ENCODE measurements at places on chromosomes 1 and 21.
A peak's percentile ranks its signal among the peaks of the same experiment; 100 is the strongest.

GRCh38 chr1:104132382-104132973, 382.8 kb downstream of the AMY1C start:
- DNase-seq: no peak

GRCh38 chr1:229204921-229205777, 65.8 kb upstream of the RAB4A start:
- DNase-seq: no peak

DNA sequence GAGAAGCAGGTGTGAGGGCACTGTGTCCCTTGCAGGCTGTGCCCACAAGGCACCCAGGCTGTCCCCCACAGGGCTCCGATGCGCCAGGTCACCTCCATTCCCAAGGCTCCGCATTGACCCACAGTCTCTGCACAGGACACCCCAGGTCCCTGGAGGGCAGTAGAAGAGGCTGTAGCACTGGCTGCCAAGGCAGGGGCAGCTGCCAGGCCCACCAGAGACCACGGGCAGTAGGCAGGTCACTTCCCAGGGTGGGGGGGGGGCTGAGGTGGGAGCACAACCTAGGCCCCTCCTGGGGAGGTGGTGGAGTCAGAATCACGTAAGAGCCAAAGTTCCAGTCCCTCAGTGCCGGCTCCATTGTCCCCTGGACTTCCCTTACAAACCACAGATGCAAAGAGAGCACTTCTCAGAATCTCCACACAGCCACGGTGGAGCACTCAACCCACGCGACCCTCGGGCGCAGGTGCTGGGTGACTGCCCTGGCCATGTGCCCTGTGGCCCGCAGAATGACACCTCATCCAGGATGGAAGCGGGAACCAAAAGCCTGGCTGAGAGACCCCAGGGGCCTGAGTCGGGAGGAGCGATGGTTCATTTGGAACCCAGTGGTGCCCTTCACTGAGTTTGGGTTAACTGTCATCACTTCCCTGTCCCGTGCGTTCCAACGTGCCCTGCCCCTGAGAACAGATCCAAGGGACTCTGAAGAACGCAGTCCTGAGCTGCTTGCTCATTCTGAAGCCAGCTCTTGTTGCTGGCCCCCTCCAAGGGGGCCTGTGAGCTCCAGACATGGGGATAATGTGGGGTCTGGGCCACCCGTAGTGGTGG, 69.7 kb upstream of the PDE9A start:
- no peak for DNase-seq

GRCh38 chr1:214552174-214552608, 789 bp upstream of the PTPN14 start:
- peak; percentile 62 for DNase-seq

DNA sequence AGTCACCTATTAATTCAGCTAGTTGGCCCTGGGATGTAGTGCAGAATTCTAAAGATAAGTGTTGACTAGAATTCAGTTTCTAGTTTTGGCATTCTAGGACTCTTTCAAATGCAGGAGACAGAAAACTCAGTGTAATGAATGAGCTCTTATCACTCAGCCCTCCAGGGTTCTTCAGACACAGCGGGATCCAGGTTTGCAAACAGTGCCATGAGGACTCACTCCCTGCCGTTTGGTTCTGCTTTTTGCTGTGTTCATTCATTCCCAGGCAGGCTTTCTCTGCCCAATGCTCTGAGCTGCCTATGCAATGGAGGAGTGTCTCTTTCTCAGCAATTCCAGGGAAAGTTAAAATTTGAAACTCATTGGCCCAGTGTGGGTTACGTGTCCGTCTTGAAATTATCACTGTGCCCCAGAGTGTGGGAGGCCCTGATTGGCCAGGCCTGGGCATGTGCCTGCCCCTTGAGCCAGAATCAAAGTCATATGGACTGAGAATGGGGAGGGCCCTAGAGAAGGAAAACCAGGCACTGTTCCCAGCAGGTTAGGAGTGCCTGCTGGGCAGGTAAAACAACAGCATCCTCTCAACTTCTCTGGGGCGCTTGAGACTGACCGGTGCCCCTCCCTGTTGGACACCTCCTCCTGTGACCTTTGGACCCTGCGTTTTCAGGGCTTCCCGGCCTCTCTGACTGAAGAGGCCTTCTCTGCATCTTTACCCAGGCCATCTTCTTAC, 43.4 kb downstream of the TMEM51 start:
- no peak for DNase-seq

- DNase-seq: no peak
Measured at GRCh38 chr1:160159846-160160245, 8.4 kb downstream of the ATP1A4 start.

DNA sequence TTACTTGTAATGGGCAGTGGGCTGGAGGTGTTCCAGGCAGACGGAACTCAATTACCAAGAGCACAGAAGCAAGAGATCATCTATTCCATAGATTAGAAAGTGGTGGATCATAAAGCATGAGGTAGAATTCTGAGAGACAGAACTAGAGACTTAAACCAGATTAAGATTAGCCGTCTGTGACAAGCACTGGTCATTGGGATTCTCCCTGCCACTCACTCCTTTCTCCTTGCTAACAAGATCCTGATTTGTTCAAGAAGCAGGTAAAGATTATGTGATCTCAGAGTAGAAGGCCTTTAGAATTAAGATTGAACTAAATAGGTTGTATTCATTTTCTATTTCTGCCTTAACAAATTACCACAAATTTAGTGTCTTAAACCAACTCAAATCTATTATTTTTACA, 1.5 kb upstream of the HSPA13 start:
- no peak for DNase-seq

DNA sequence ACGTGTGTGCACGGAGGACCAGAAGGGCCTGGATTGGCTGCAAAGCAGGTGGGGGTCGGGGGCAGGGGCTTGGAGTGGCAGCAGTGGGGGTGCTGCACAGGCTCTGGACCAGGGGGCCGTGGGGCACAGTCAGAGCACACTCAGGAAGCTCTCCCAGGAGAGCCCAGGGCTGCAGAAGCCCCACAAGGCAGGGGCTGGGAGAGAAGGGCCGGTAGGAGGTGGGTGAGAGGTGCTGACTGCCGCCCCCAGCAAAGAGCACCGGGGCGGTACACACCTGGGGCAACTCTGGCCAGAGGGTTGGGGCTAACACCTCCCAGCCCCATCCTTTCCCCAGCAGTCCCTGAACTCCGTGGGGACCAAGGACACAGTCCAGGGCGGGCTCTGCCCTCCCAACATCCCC, 13.9 kb downstream of the CHD5 start:
- DNase-seq: no peak

GRCh38 chr21:26715878-26716506, 129.2 kb downstream of the ADAMTS1 start:
- DNase-seq: no peak

DNA sequence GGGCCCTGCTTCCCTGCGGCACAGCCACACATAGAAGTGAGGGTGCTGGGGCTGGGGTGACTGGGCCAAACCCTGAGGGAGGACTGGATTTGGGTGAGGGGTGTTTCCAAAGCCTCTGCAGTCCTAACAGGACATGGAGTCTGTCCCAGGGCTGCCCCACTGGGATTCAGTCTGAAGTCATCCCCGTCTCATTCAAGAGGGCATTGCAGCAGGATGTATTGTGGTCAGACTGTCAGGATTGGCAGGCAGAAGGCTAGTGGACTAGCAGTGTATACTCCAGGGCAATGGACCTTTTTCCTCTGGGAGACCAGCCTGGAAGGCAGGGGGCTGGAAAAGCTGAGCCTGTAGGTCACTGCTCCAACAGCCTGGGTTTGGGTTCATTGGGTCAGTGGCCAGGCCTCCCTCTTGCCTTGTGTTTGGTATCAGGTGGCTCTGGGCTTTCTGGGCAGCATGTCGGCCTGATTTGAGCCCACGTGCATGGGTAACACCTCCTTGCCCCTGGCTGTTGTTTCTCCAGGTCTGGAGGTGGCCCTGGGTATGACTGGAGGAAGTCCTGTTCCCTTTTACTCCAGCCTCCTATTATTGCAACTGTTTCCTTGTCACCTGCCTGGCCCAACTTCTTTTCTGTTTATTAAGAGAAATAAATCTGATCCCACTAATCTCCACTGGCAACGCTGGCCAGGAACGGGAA, 41.0 kb upstream of the SYNC start:
- DNase-seq: no peak

DNA sequence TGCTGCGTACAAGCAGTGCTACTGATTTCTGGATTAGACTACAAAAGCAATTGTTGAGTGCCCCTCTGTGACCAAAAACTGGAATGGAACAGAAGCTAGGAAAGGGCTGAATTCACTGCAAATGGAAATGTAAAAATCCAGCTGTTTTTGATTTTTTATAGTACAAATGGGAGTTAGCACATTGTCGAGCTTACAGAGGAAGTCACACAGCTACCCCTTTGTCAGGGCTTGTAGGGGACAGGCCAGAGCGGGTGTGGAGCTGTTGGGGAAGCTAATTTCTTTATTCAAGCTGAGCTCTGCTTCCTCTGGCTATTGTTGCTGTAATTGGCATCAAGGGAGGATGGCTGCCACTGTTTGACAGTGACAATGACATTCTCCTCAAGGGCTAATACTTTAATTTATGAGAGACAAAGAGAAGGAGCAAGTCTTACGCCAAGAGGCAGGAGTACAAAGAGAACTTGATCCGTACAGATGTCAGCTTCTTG, 96.1 kb downstream of the SLC35F3 start:
- no peak for DNase-seq

GRCh38 chr1:230575886-230576500, 66.3 kb upstream of the COG2 start:
- DNase-seq: no peak

DNA sequence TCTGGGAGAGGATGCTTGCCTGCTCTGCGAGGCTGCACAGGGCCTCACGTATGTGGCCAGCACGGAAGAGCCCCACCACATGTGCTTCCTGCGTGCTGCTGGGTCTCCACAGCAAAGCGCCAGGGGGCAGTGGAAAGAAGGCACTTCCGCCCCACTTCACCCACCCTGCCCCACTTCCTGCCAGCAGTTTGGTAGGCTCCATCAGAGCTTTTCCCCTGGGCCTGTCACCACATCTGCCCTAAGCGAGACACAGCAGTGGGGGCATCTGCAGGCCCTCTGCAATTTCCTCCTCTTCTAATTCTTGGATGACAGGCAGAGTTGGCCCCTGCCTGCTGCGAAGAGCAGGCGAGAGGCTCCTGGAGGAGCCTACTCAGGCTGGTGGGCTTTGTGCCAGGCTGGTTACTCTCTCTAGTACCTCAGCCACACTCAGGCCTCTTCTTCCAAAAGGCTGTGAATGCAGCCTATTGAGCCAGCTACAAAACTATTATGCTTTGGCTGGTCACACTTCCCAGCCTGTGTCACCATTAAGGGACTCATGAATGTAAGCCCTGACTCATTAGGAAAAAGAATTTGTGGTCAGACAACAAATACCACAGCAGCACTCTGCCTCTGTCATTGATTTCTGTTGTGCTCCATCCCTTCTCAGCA, 25.0 kb downstream of the CD244 start:
- DNase-seq: no peak

- peak; percentile 12 for DNase-seq
Measured at GRCh38 chr1:55071477-55071876, 32.1 kb downstream of the PCSK9 start.

- no peak for DNase-seq
Measured at GRCh38 chr1:56148326-56149193, 430.8 kb downstream of the PLPP3 start.

DNA sequence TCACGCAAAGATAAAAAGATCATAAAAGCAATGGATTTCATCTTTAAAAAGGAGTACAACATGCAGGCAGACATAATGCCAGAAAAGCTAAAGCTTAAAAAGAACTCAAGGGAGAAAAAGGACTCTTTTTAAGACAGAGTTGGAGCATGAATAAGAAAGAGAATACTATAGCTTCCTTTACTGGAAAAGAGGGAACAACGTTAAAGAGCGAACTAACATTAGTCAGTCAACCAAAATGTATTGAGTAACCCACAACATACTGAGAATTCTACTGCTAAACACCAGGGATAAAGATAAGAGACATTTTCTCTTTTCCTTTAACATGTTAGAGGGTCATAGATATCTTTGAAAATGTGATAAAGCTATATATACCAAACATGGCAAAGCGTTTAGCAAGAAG, 182.0 kb downstream of the DUSP10 start:
- DNase-seq: no peak

DNA sequence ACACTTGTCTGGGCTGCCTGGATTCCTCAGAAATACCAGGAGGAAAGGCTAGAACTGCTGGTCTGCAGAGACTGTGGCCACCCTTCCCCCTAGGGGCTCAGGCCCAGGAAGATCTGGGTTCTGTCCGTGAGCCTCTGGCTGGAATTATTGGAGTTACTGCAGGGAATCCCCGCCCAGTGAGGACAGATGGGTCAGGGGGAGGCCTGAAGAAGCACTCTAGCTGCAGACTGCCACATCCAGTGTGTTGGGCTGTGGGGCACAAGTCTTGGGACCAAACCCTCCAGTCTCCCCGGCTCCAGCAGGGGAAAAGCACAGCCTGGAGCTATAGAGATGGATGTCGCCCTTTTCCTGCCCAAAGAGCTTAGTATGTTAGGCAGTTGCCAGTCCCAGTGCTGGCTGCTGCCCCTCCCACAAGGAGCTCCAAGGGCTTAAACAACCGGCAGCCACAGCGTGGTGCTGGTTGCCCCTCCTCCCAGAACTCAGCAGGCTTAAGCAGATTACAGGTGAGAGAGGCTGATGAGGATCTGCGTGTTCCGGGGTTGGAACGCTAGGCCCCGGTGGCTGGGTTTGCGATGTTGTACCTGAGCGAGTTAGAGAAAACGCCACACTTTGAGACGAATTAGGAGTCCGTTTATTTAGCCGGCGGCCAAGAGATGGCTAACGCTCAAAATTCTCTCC, 255.5 kb upstream of the LRRC7 start:
- DNase-seq: no peak

Measured in right renal pelvis (tissue), 4 donors.